ENCODE measurements at places on chromosomes 1 and 21.

DNA sequence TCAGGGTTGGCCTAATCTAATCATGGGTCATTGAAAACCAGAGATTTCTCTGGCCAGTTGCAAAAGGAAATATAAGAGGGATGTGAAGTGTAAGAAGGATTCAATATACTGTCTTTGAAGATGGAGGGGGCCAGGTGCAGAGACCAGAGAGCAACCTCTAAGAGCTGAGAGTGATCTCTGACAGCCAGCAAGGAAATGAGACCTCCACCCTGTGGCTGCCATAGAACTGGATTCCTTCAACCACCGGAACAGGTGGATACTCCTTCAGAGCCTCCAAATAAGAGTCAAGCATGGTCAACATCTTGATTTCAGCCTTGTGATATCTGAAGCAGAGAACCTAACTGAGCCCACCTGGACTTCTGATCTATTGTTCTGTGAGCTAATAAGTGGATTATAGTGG, 128.4 kb downstream of the CYYR1 start:
- no peak for DNase-seq

DNA sequence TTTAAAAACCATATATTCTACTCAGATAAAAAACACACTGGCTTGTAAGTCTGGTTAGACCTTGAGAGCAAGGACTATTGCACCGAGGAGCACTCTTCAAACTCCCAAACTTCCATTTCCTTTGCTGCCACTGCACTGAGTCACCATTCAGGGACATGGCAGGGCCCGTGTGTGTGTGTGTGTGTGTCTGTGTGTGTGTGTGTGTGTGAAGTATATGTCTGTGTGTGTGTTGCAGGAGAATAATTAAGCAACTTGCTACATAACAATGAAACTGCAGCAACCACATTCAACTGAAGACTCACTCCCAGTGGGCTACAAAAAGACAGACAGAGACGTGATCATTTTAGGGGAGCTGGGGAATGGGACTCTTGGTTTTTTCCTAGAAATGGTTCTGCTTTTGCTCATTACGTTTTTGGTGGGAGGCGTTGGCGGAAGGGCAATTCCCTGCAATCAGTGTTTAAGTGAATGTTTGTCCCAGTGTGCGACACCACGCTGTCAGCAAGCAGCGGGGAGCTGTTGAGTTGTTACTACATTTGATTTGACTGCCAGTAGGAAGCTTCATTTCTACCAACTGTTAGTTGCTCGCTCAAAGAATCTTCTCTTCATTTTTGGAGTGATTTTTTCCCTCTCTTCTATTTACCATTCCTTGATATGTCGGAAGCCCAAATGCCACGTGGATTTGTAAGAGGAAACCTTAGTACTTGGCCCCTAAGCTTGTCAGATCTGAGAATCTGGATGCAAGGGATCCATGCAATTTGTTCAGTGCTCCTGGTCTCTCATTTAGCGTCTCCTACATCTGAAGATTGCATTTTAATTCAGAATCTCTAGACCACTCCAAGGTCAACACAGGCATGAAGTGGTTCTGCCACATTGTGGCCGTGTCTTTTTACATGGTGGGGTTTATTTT, 36.1 kb downstream of the ESRRG start:
- no peak for DNase-seq

DNA sequence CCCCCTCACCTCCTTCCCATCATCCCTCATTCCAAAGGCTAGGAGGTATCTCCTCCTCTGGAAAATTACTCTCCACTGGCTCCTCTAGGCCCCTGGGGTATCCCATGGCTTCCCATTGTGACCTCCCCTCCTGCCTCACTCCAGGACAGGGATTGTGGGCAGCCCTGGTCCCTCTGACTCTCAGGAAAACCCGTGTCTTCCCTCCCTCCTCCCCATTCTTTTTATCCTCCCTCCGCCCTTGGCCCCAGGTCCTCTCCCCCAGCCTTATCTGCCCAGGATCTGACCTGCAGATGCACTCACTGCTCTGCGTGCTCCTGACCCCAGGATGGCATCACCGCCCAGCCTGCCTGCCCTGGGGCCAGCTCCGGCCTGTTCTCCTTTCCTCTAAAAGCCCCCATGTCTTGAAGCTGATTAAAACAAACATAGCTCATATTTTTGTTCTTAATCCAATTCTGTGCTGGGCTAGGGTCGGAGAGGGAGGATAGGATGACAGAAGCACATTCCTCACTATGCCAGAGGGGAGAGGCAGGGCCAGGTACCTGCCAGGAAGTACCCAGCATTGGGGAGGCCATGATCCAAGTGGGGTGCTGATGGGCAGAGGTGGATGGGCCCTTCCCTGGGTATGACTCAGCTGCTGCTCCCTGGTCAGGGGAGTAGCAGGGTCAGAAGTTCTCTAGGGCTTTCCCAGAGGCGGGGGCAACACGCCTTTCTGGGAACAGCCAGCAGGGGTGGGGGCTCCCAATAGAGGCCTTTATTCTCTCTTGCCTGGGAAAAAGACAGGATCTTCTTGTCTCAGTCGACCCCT, 13.8 kb upstream of the UBL4B start:
- no peak for DNase-seq

DNA sequence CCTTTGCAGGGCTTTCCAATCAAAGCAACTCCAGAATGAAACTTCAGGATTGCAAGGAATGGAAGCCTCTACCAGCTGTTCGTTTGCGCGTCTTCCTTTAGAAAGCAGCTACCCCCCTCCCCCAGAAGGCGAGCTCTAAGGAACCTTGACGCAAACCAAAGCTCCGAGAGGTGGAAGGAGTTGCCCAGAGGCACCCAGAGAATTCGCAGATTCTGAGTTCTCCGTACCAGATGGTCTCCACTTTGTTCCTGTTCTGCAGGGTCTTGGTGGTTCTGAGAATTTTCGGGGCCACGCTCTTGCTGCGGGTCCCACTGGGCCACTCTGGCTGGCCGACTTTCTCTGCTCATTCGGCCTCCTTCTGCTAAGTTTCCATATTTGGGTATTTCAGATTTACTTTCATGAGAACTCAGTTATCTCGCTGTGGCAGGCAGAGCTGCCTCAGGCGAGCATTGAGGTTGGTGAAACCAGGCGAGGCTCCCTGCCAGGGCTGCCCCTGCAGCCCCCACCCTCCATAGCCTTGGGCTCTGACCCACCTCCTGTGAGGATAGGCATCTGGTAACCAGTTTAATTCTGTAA, 801 bp downstream of the TRAF5 start:
- no peak for DNase-seq

- no peak for DNase-seq
Observed at GRCh38 chr1:230797942-230798365, 50.8 kb downstream of the CAPN9 start.

DNA sequence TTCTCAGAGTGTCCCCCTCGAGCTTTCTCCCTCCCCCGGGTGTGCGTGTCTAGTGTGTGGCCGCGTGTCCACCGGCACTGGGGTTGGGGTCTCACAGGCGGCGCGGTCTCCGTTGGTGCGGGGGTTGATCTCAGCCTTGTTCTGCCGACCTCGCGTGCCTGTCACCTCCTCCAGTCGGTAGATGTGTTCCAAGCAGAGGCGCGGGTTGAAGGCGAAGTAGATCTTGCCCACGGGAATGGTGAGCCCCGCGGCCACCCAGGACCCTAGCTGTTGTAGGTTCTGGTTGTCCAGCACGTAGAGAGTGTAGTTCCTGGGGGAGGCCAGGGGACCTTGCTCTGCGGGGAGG, 9.8 kb downstream of the INSRR start:
- DNase-seq, result no peak

DNA sequence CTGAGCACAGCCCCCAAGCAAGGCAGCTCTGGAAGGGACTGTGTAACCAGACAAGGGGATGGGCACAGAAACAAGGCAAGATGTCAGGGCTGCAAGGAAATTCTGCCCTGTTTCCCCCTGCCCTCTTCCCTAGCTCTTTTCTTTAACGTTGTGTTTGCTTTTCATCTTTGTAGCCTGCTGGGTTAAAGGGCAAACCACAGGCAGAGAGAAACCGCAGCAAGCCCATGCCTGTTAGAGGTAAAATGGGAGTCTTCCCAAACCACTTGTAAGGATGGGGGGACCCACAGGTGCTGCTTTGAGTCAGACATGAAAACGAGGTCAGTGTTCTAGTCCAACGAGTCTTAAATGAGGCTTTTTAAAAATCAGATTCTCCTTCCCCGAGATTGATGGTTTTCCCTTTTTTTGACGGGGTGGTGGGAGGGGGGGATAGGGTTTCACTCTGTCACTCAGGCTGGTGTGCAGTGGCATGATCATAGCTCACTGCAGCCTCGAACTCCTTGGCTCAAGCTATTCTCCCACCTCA, 13.3 kb downstream of the TGFBR3 start:
- no peak for DNase-seq

DNA sequence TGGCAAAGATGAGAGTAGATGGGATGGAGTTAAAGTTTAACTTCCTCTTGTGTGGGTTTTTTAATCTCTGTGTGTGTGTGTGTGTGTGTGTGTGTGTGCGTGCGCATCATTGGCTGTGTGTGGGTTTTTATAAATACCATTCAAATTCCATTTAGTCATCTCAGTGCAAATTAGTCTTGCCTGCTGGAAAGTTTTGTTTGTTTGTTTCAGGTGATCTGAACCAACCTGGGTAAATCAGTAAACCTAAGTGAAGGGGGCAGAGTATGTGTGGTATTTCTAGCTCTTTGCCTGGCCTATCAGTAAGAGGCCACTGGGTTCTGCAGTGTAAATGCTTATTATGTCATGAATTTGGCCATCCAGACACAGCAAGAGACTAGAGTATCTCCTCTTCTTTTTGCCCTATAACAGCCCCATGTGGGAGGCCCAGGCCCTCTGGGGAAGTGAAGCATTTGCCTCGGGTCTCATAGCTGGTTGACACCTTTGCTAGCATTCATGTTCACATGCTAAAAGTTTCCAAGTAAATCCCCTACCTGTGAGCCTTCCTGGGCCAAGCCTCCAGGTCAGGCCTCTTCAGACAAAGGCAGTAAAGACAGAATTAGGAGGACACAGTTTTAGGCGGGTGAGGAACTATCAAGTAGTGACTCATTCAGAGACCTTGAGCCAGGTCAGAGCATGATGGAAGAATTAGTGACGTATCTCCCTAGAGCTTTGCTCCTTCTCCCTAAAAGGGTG, 14.7 kb downstream of the INTS3 start:
- DNase-seq, result no peak

- DNase-seq, result no peak
Observed at GRCh38 chr1:12150456-12151200, 16.2 kb upstream of the TNFRSF1B start.

GRCh38 chr1:225987491-225988316, 11.4 kb downstream of the SDE2 start:
- no peak for DNase-seq

- DNase-seq, result no peak
Observed at GRCh38 chr1:24416666-24417391, 1.2 kb downstream of the NIPAL3 start.

DNA sequence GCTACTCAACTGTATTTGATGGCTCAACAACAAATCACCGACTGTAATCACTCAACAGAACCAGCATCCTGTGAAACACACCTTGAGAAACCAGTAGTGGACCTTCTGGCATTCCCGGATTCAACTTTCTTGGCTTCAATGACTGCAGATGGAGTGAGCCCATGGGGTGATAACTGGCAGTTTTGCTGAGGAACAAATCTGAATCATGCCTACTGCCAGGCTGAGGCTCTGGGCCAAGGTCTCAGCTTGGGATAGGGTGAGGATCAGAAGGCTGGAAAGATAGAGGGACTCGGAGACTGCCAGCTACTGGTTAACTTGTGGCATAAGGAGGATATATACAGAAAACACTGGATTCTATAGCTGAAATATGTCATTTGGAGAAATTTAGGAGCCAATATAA, 63.5 kb upstream of the DIRAS3 start:
- no peak for DNase-seq

DNA sequence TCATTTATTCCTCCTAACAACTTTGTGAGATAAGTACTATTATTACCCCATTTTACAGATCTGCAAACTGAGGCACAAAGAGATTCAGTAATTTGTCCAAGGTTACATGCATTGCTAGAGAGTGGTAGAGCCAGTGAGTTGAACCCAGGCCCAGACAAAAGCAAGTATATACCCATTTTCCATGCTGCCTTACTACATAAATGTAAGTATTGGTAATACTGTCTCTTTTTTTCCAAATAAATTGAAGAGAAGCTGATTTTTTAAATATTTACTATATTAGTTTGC, 33.8 kb upstream of the IRF2BP2 start:
- no peak for DNase-seq

- DNase-seq, result no peak
Observed at GRCh38 chr21:16872616-16873015, 640.2 kb upstream of the CXADR start.

DNA sequence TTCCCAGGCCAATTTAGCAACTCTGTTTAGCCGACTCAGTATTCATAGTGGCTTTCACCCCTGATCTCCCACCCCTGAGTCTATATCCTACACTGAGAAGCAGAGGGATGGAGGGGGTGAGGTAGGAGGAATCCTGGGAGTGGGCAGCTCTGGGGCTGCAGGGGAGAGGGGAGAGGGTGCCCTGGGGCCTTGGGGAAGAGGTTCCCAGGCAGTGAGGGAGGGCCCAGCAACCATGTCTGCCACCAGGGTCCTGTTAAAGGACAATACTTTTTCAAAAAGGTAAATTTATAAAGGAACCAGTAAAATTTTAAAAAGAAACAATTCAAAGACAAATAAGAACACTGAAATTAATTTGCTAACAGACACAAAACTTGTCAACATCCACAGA, 30.3 kb downstream of the EPHX1 start:
- DNase-seq, result no peak

- DNase-seq, result peak; percentile 9
Observed at GRCh38 chr1:159854116-159854692, 8.3 kb downstream of the VSIG8 start.
